Upper lobe of right lung (tissue), 1 donor: ENCODE measurements at places on chromosomes 16 and 17. TPM values are rescaled to one million over a fixed set of nuclear protein-coding genes. Genes with fewer than 3 reads are reported as not detected.

The PRAC2 gene
- total RNA-seq = not detected

The KRT27 gene
- 0.55 TPM for total RNA-seq

The MPP2 gene
- 0.49 TPM for total RNA-seq

The WFIKKN1 gene
- total RNA-seq = 1.5 TPM

The DOC2A gene
- 2.6 TPM for total RNA-seq

The MT1M gene
- 40.3 TPM for total RNA-seq

The IGSF6 gene
- total RNA-seq = 88.4 TPM

The ZACN gene
- total RNA-seq = not detected

The PRR29 gene
- 0.43 TPM for total RNA-seq

The AHSP gene
- not detected for total RNA-seq

The CTRB1 gene
- not detected for total RNA-seq

The SULT1A3 gene
- total RNA-seq = 10.6 TPM

The GGA2 gene
- 161 TPM for total RNA-seq

The AIPL1 gene
- total RNA-seq = not detected

The SARM1 gene
- 14.4 TPM for total RNA-seq

The VAT1L gene
- total RNA-seq = 0.32 TPM

The ZNF778 gene
- 10.3 TPM for total RNA-seq

The CHST5 gene
- not detected for total RNA-seq

The PIK3R6 gene
- total RNA-seq = 2.7 TPM

The SLFN12 gene
- 12.4 TPM for total RNA-seq

The CMTM2 gene
- total RNA-seq = 3.1 TPM

The SDK2 gene
- 2.3 TPM for total RNA-seq

The CACNG4 gene
- 9.3 TPM for total RNA-seq

The PPP1R27 gene
- total RNA-seq = not detected

The TERB1 gene
- 0.26 TPM for total RNA-seq

The CCL16 gene
- 0.58 TPM for total RNA-seq

The MT1E gene
- 154 TPM for total RNA-seq

The MYH1 gene
- total RNA-seq = 0.81 TPM

The GTF3C1 gene
- 55.0 TPM for total RNA-seq

The ZNF646 gene
- 20.6 TPM for total RNA-seq
